ENCODE measurements at places on chromosomes 6 and 20.

GRCh38 chr6:145633981-145634627, 101.2 kb downstream of the EPM2A start:
- peak; percentile 79 for DNase-seq

DNA sequence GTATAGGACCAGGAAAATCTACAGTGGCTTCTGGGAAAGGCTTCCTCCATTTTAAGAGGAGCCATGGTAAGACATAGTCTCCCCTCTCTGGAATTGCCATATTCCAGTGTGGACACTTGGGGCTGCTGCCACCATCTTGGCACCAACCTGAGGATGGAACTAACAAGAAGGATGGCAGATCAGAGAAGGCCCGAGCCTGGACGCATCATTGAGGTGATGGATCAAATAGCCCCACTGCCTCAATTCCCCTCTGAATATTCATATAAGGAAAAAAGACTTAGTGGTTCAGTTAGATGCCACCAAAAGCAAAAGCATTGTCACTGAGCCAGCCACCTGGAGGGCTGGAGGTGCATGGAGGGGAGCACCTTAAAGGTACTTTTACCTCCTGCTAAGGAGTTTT, 25.9 kb downstream of the PLAGL2 start:
- no peak for DNase-seq

- no peak for DNase-seq
These were observed 99.3 kb downstream of the RTN4IP1 start for GRCh38 chr6:106530026-106530425.

GRCh38 chr6:14429396-14429795, 311.8 kb downstream of the CD83 start:
- DNase-seq: no peak

DNA sequence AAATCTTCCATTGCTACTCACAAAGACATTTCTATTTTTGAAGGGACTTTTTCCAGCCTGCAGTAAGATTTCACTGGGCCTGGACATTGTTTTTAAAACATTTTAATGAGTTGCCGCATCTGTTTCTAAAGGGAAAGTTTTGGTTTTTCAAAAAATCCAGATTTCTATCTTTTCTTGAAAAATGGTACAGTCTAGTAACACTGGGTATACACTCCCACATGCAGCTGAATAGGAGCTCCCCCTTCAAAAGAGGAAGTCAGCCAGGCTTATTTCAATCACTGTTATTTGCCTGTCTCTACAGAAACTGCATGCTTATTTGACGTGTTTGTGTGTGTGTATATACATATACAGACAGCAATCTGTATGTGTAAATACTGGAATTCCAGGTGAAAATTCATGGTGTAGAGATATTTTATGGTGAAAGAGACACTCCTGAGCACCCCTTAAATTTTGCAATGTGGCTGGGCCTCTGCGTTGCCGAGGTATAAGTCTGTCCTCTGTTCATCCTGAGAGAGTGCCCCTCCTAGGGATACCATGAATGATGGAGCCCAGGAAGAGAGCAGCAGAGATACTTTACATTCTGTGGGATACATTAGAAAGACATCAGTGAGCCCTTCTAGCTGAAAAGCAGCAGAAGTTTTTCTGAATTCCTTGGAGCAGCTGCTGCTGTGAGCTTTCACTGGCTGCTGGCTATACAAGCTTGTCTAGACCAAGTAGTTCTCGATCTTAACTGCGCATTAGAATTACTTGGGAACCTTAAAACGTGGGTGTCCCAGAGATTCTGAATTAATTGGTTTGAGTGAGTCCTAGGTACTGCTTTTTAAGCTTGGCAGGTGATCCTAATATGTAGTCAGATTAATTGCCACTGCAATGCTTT, 12.0 kb upstream of the ABRACL start:
- no peak for DNase-seq
